Natural killer cell (primary cell): ENCODE measurements at places on chromosomes 5 and 9. TPM values are rescaled to one million over a fixed set of nuclear protein-coding genes. Genes with fewer than 3 reads are reported as not detected.

APC gene
- total RNA-seq: 49.0 TPM

CAAP1 gene
- total RNA-seq: 12.6 TPM

SH3PXD2B gene
- total RNA-seq: 0.25 TPM

- DNase-seq: no peak
Measured at GRCh38 chr9:512555-513272, 298.0 kb downstream of the DOCK8 start.
